Breast epithelium (tissue), 4 donors: ENCODE measurements at places on chromosomes 1 and 21. TPM values are rescaled to one million over a fixed set of nuclear protein-coding genes. Genes with fewer than 3 reads are reported as not detected.
A peak's percentile ranks its signal among the peaks of the same experiment; 100 is the strongest.

PRKAA2 gene
- total RNA-seq: 6.6 TPM

DNA sequence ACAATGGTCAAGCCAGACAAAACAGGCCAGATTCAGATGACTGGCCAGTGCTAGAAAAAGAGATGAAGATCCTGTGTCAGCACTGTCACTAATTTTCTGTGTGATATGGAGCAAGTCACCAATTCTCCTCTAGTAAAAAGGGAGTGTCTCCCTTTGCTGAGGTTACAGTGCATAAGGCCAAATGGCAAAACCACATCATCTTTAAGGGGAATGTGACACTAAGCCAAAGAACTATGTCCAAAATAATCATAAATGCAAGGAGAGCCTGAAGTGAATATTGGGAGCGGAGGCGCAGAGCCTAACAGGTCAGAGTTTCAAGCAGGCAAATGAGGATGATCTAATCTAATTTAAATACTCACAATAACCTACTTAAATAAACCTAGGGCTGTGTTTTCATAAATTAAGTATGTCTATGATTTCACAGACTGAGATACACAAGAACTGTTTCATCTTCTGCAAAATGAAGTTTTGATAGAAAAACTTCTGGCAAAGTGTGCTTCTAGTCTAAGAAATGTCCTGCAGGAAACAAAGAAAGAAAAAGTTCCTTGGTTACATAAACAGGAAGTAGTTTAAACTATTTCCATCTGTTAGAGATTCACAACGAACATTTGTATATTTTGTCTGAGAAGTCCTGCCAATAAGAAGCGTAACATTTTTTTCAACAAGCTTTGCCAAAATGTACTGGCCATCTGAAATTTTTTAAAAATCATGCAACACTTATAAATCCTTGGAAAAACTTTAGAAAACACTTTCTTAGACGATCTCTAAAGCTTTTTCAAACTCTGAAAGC lies 290.2 kb downstream of the LRRC40 start:
- DNase-seq: no peak

PTPRC gene
- total RNA-seq: 36.0 TPM

GRCh38 chr1:8711151-8711550 lies 106.3 kb downstream of the RERE start:
- no peak for DNase-seq

OVAAL gene
- not detected for total RNA-seq

DNA sequence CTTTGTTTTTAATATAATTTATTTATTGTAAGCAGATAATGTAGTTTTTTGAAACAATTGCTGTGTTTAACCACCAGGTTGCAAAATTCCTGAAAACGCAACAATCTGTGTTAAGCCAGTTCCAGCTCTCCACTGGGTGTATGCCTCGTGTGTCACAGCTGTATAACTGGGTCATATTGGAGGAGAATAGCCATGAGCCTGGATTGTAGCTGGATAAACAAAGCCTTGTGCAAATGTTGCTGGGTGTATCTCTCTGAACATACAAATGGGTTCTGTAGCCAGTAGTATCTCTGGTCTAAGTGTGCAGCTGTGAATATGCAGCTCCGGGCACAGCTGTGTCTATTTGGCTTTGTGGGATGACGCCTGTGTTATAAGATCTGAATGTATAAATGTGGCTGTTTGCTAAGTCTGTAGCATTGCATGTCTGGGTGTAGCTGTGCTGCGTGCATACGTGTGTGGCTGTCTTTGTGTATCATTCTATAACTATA lies 2.8 kb downstream of the TCEA3 start:
- no peak for DNase-seq

DNA sequence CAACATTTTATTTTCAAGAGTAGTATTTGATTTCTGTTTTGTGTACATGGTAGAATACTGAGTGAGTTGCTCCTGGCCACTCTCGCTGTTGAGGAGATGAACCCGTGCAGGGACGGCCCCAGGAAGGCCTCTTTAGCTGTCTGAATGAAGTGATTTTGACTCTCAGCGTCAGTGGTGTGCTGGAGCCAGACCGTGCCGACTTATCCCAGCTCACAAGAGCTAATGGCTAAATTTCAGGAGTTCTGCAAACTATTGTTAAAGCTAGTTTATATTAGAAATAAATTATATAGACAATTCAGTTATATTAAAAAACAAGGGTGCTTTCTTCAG lies 111.2 kb upstream of the KIF26B start:
- DNase-seq: no peak

IL20 gene
- 1.5 TPM for total RNA-seq

DNA sequence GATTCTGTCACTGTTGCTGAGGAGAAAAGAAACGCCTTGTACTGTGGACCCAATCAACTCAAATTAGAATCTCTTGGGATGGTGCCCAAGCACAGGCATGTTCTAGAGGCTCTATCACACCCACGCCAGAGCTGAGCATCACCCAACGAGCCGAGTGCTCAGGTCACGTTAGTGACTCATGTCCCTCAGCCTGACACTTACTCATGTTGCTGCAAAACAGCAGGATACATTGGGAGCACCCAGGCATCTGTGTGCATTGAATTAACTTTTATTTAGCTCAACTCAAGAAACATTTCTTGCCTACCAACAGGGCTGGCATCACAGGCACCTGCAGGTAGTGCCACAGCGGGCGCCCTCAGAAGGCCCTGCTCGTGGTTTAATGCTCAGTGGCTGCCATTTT lies 149.8 kb downstream of the ETS2 start:
- DNase-seq: no peak

DNA sequence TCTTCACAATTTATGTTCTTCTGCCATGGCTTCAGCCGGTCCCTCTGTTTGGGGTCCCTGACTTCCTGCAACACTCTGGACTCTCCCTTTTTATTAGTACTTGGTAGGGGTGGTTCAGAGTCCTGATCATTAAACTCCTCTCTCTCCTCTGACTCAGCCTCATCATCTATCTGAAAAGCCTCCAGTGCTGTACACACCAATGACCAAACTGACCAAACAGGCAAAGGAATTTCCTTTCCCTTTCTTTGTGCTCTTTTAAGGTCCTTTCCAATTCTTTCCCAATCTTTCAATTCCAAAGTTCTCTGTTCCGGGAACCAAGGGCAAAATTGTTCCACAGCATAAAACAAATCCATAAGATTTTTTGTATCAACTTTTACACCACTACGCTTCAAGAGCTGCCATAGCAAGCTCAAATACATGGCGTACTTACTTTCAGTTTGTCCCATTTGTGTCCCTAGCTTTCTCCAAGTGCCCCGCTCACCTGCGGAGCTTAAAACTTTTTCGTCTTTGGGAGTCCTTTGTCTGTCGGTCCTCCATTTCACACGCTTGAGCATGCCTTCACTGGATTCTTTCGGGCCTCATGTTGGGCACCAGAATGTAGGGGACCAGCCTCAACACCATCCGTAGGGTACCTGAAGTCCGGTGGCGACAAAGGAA lies 9.6 kb downstream of the DAP3 start:
- no peak for DNase-seq

DNA sequence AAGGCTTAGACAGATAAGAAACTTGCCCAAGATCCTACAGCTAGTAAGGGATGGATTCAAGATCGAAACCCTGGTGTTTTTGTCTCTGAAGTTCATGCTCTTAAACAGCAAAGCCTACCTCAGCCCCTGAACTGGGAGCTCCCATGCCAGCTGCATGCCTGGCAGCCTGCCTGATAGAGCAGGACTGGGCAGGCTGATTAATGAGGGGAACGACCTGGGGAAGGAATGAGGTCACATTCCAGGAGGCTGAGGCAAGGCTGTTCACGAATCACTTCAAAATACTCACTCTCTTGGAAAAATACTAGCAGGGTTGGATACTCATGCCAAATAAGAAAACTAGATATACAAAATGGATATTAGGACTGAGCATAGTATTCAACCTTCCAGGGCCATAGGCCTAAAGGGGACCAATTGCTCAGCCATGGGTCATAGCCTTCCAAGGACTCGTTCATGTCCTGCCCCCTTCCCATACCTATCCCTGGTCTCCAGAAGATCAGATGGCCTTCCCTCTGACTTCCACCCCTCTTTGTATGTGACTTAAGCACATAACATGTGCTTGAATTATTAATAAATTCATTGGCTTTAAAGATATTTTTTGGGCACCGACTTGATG lies 15.6 kb upstream of the TACSTD2 start:
- no peak for DNase-seq

DNA sequence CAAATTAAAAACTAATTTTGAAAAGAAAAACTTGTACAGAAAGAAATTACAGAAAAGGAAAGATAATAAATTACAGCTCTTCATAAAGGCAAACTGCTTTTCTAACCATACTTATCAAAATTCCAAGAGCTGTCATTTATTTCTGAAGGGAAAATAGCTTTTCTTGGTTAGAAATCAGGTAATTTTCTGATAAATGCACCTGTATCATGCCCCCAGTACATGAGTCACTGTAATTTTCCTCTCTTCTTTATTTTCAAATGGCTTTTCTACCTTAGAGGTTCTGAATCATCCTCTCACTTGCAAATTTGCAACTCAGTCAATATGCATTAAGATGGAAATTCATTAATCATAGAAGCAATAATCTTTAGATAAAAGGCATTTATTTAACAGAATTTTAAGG lies 100.1 kb downstream of the SLC35F3 start:
- DNase-seq: no peak

- DNase-seq: no peak
Measured at GRCh38 chr1:8376358-8376840, 58.5 kb downstream of the SLC45A1 start.

- no peak for DNase-seq
Measured at GRCh38 chr1:47582891-47583608, 145.2 kb downstream of the FOXD2 start.

RHEX gene
- 4.4 TPM for total RNA-seq

SELE gene
- total RNA-seq: 1.4 TPM

GRCh38 chr1:176801514-176802020 lies 338.6 kb downstream of the PAPPA2 start:
- DNase-seq: no peak

DNA sequence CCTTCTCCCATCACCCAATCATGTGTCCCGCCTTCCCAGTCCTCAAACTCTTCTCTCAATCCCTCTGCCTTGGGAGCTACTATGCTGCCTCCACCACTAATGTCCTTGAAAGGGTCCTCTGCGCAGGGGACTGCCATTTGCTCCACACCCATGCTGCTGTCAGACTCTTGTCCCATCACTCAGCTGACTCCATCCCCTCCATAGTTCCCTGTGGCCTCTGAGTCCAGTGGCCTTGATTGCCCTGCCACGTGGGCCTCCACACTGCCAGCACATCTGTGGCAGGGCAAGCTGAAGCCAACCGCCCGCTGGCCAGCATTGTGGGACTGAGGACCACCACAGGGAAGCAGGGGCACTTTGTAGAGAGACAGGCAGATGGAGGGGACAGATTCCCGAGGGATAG lies 1.3 kb upstream of the TNNT2 start:
- DNase-seq: no peak

PTPN22 gene
- 7.2 TPM for total RNA-seq

DNA sequence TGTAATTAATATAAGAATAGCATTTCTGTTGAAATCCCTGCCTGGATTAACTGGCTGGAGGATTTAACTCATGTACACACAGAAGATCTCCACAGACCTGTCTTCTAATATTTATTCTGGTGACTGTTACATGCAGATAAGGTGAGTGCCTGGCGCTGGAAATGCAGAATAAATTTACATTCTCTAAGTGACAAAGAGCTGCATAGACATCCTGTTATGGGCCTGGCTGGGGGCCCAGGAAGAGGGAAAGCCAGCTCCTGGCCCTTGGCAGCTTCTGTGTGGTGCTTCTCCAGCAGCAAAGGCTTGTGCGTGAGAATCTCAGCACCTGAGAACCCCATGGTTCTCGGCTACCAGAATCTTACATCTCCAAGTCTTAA lies 446.6 kb downstream of the PTPRU start:
- peak; percentile 73 for DNase-seq

GRCh38 chr1:27621051-27621920 lies 13.7 kb downstream of the FGR start:
- DNase-seq: no peak

GRCh38 chr1:228088586-228089498 lies 6.3 kb downstream of the ARF1 start:
- DNase-seq: peak; percentile 31

DNA sequence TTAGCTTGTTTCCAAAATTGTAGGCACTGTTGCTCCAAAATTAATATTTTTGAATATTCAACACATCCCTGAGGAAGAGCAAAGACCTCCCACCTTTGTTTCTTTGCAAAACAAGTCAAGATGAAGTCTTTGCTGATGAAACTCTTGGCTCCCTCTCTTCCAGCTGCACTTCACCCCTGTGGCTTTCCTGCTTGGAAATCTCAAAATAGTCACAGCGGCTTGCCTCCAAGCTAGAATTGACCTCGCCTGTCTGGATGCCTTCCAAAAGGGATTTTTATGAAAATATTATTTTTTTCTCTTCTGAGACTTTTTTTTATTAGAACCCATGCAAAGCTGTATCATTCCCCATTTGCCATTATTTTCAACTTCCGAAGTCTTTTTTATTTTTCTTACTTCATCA lies 71.1 kb upstream of the MROH9 start:
- DNase-seq: no peak

TRPM2 gene
- 7.2 TPM for total RNA-seq

DNA sequence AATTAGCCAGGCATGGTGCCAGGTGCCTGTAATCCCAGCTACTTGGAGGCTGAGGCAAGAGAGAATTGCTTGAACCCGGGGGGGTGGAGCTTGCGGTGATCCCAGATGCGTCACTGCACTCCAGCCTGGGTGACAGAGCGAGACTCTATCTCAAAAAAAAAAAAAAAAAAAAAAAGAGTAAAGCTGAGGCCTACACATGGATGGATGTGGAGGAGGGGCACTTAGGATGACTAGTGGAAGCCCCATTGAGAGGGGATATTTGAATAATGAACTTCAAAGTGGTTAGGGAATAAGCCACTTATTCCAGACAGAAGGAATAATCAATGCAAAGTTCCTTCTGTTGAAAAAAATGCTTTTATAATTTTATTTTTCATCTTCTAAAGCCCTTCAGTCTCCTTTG lies 51.4 kb downstream of the PTBP2 start:
- no peak for DNase-seq

- DNase-seq: no peak
Measured at GRCh38 chr1:121516234-121516967, 331.6 kb downstream of the SRGAP2C start.

DNA sequence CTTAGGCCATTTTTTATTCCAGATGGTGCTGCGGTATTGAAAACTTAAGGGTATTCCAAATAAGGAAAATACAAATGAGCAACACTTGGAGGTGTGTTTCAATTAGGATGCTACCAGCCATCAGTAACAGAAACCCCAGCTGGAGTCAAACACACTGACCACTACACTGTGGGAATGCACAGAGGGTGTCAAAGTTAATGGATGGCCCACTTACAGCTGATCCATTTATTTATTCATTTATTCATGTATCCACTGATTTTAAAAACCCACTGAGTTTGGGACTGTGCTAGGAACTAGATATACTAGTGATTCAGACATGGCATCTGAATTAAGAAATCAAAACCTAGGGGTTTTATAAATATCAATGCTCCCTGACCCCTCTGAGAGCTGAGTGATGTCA lies 24.5 kb upstream of the GJA5 start:
- DNase-seq: no peak

TMEM240 gene
- total RNA-seq: 3.8 TPM

GRCh38 chr1:66761221-66761620 lies 9.0 kb downstream of the DYNLT5 start:
- no peak for DNase-seq

TRIM67 gene
- not detected for total RNA-seq

GRCh38 chr1:48402599-48402998 lies 69.4 kb downstream of the SPATA6 start:
- DNase-seq: no peak

- no peak for DNase-seq
Measured at GRCh38 chr1:17488995-17489767, 49.7 kb upstream of the RCC2 start.
